ENCODE measurements at places on chromosomes 12 and 14.

GRCh38 chr14:88013750-88014349 is 8.9 kb downstream of the GPR65 start:
- DNase-seq, result no peak

- DNase-seq, result no peak
Observed at GRCh38 chr14:90454041-90455000, 57.5 kb downstream of the CALM1 start.

- peak; percentile 92 for DNase-seq
Observed at GRCh38 chr12:50786498-50787231, 22.8 kb downstream of the ATF1 start.

- DNase-seq, result no peak
Observed at GRCh38 chr14:75803765-75804164, 142.7 kb downstream of the TTLL5 start.

- no peak for DNase-seq
Observed at GRCh38 chr12:87302126-87302745, 727.0 kb downstream of the C12orf50 start.

DNA sequence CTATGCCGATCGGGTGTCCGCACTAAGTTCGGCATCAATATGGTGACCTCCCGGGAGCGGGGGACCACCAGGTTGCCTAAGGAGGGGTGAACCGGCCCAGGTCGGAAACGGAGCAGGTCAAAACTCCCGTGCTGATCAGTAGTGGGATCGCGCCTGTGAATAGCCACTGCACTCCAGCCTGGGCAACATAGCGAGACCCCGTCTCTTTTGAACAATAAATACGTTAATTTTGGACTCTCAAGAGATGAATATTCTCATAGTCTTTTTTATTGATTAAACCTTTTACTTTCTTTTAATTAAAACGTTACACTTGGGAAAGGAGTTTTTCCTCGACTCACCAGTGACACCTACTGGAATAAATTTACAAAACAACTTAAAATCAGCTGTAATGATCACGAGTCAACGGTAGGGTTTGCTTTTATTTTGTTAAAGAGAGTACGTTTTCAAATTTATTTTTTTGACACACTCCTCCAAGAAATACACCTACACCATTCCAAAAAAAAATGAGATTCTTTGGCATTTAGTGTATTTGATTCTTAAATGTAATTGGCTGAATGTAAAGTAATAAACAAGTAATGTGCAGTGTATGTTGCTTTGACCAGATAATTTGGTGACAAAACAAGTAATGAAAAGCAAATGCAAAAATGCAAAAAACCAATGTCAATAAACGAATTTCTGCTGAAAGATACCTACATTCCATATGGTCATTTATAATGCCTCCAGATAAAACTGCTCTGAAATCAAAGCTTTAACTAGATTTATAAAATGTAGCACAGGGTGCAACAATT is 687 bp upstream of the RPS29 start:
- DNase-seq, result peak; percentile 39

DNA sequence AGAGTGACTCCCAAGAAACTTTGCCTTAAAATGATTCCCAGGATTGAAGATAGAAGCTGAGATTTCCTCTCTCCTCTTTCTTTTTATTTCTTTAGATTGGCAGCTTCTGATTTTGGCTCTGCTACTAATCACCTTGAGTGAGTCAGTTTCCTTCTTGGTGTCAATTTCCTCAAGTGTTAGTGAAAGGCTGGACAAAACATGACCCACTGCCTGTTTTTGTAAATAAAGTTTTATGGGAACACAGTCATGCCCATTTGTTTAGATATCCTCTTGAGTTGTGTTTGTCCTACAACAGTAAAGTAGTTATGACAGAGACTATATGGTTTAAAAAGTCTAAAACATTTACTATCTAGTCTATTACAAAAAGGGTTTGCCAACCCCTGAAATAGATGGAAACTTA is 227.2 kb upstream of the TBX3 start:
- no peak for DNase-seq

DNA sequence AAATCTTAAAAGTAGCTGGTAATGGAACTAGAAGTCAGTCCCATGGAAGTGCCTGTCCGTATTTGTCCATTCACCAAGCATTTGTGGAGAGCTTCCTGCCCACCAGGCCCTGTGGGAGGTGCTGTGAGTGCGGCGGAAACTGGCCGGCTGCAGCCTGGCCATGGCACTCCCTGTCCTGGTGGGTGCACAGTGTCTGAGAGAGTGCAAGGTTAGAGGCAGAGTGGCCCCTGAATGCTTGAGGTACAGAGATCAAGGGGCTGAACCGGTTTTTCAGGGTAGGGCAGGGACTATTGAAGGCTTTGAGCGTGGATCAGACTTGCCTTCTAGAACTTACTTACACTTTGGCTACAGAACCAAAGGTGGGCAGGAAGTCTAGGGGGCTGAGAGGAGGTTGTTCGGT is 92.9 kb downstream of the ESR2 start:
- DNase-seq, result no peak

GRCh38 chr14:86756521-86757190 is 1226.7 kb downstream of the FLRT2 start:
- DNase-seq, result no peak

- DNase-seq, result no peak
Observed at GRCh38 chr12:121184984-121185889, 24.7 kb upstream of the P2RX4 start.

DNA sequence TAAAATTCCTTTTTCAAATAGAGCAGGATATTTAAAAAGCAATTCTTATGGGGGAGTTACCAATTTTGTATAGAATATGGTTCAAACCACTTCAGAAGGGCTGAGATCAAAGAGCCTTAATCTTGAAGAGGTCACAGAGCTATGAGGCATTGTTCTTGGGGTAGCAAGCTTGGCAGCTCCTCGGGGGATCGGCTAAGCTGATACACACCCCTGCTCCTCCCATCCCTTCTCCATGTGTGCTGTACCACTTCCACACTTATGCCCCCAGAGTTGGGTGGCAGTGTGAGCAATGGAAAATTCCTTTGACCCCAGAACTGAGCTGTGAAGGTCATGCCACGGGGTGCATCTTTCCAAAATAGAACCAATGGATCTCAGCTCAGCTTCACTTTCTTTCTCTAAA is 15.0 kb upstream of the TMEM30B start:
- DNase-seq, result no peak

- DNase-seq, result no peak
Observed at GRCh38 chr12:51917041-51917590, 9.8 kb downstream of the ACVRL1 start.

GRCh38 chr14:75280831-75281653 is 2.4 kb downstream of the FOS start:
- no peak for DNase-seq

DNA sequence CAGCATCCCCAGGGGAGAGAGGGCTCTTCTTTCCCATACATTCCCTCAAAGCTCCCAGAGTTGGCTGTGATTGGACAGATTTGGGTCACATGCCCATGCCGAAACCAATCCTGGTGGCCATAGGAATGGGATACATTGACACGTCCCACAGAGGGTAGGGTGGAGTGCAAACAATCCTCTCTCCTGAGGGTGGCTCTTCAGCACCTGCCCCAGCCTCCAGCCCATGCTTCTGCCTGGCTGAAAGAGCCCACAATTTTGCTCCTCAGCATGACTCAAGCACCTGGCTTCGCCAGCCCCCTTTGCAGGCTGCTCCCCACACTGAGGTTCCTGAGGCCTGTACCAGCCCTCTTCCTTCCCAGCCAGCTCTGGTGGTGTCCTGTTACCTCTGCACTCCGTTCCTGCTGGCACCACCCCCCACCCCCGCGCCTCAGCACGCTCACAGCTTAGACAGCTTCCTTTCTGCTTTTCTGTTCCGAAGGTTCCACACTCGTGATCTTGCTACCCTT is 71.7 kb downstream of the CCDC92 start:
- no peak for DNase-seq

DNA sequence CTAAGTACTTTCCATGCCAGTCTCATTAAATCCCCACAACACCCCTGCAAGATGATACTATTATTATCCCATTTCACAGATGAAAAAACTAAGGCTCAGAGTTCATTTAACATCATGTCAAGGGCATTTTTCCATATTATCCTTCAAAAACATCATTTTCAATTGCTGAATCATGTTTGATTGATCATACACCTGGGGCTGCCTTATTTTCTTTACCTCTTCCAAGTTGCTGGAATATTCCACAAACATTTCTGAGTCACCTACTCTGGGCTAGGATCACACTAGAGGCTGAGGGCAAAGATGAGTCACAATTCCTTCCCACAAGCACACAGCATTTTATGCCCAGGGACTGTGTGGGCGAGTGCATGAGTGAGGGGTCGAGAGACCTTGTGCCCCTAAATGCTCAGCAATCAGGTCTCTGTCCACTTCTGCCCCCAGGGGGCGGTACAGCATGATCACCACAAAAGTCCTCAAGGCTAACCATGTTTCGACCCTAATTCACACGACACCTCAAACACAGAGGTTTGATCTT is 14.1 kb upstream of the TMEM119 start:
- peak; percentile 73 for DNase-seq

DNA sequence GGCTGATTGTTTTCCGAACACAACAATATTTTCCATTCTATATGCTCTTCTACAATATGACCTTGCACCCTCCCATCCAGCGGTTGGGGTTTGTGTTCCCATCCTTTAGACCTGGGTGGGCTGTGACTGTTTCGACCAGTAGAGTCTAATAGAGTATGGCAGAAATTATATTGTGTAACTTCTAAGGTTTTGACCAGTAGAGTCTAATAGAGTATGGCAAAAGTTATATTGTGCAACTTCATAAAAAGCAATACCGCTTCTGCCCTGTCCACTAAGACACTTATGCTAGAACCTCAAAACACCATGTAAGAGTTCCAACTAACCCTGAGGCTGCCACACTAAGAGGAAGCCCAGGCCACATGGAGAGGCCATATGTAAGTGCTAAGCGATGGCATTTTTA is 719.7 kb upstream of the TBX3 start:
- no peak for DNase-seq

DNA sequence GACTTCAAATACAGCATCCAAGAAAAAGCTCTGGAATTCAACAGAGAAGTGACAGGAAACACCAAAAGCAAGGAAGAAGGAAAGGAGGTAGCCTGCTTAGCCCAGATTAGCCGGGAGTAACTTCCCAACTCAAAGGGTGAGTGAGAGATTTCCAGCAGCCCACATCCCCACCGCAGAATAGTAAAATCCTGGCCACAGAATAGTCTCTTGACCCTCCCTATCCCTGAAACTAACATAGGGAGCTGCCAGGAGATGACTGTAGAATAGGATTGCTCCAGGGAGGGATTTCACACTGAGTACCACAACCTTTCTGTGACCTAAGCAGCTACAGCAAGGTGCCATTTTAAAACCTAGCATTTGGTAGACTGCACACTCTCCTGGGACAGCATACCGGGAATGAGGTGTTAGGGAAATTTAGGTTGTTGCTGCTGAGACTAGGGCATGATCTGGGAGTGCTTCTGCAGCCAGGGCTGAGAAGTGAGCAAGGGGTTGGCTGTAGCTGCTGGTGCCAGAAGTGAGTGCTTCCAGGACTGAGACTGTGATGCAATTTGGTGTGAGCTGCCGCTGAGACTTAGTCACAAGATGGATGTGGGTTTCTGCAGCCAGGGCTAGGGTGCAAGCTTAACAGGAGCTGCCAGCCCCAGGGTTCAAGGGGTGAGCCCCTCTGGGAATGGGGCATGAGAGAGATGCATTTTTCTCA is 66.0 kb downstream of the TMTC3 start:
- DNase-seq, result peak; percentile 86

GRCh38 chr12:91937009-91937408 is 208.6 kb downstream of the BTG1 start:
- DNase-seq, result no peak

GRCh38 chr14:32329690-32330285 is 690 bp downstream of the AKAP6 start:
- DNase-seq, result no peak

DNA sequence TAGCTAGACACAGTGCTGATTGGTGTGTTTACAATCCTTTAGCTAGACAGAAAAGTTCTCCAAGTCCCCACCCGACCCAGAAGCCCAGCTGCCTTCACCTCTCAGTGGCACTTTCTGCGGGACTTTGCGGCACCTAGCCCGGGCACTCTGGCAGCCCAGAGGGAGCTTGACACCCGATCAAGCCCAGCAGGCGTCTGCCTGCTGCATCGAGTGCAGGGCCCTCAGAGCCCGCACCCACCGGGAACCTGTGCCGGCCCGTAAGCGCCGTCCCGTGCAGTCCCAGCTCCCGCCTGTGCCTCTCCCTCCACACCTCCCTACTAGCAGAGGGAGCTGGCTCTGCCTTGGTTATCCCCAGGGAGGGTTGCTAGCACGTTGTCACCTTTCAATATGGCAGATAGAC is 631.0 kb upstream of the STXBP6 start:
- DNase-seq, result no peak

DNA sequence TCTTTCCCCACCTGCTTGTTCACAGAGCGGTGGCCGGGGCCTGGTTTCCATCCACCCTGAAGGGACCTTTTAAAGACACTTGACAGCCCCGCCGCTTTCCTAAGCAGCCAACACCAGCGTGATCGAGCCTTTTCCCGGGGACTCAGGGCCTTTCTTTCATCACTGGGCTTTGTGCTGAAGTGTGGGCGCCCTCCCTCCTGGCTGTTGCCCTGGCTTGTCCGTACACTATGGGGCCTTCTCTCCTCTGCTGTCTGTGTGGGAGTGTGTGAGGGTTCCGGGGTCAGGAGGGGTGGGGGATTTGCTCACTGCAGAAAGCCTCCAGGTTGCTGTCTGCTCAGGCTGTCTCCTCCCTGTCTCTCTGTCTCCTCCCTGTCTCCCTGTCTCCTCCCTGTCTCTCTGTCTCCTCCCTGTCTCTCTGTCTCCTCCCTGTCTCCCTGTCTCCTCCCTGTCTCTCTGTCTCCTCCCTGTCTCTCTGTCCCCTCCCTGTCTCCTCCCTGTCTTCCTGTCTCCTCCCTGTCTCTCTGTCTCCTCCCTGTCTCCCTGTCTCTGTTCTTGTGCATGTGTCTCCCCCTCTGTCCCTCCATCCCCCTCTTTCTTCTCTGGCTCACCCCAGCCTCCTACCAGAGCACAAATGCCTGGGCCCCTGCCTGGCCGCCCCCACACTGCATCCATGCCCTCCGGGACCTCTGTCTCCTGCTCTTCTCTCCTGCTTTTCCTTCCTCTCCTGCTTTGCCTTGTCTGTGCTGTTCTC is 64.7 kb downstream of the CCDC92 start:
- DNase-seq, result no peak
